ENCODE measurements at places on chromosomes 13 and 19.

DNA sequence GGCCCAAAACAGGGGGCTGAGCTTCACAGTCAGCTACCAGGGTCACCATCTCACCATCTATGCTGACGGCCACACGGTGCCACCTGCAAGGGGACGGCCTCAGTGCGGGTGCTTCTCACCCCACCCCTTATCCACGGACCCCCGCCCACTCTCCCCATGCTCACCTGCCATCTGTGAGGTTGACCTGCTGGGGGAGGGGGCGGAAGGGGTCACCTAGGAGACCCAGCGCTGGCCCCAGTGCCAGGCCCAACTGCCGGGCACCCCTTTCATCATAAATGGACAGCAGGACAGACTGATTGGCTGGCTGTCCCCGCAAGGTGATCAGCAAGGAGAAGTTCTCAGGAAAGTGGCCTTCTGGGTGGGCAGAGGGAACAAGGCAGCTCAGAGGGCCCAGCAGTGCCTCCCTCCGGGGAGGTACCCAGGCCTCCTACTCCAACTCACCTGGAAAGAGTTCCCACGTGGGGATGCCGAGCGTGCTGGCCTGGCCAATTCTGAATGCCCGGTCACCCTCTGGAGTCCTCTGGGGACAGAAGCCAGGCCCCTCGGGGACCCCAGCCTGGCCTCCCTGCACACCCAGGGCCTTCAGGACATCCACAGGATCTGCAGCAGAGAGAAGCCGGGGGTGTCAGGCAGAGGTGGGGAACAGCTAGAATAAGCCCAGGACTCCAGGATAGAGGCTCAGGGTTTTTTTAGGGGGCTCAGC is 4.5 kb downstream of the COL5A3 start:
- no peak for DNase-seq

DNA sequence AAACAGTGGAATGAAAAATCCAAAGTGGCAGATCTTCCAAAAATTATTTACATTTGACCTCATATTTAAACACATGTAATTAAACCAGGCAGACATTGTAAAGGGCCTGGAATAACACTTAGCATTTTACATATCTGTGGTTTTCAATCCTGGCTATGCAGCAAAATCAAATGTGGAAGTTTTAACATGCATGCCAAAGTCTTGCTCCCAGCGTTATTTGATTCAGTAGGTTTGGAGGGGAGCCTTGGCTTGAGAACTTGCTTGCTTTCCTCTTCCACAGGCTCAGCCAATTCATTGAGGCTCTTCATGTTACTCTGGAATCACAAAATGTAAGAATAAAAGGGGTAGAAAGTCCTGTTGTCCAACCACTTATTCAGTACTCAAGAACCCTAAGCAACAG is 42.5 kb upstream of the INTS6 start:
- DNase-seq: no peak

DNA sequence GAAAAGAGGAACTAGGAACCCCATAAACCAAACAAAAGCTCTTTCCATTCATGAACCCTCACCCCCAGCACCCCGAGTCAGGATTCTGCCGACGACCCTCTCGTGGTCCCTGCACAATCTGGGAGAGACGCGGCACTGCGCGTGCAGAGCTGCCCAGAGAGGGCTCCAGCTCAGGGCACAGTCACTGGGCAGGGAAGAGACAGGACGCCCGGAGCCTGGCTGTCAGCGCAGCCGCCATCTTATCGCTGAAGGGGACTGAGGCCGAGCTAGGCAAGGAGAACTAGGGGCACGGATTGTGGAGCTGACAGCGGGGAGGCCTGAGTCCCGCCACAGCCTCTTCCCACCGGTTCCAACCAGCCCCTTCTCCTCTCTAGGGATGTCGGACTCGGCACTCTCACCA is 349 bp downstream of the ZNF98 start:
- no peak for DNase-seq

- DNase-seq: no peak
Measured at GRCh38 chr13:84050536-84050935, 168.3 kb upstream of the SLITRK1 start.

GRCh38 chr13:46884531-46884930 is 12.3 kb downstream of the HTR2A start:
- no peak for DNase-seq

DNA sequence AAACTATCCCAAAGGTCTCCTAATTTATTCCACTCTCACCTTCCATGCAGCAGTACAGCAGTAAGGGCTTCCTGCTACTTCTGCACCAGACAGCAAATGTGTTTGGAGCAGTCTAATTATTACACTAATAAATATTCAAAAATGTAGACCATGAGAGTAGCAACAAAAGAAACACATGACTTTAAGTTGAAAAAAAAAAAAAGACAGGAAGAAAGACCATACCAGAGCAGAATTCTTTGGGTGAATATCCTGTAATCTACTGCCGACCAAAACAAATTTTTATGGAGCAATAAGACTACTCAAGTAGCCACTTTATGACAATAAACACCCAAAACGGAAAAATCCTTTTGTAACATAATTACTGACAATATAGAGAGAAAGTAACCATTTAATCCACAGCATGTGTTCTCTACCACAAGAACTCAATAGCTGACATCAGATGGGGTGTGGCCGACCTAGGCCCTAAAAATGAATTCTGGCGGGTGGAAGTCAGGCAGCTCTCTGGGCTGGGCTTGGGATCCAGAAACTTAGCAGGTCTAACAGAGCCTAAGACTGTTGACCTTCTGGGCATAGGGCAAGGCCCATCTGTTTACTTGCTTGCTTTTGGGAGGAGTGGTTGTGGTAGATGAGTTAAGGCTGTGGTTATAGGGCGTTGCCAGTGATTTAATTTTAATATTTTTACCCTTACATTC is 4.6 kb downstream of the KLF12 start:
- DNase-seq: no peak

DNA sequence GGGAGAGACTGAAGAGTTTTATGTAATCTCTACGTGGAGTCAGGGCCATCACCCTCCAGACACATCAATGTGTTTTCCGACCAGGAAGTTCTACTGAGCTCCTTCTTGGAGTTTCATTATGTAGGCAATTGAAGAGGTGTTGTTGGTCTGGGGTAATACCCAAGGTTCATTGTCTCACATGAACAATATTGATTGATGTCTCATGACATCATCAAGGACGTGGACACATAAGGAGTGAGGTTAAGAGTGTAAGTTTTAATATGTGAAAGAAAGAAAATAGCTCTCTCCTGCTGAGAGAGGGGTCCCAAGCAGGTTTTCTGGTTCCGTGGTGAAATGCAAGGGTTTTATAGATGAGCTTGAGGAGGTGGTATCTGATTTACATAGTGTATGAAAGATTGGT is 280.7 kb upstream of the MIR17HG start:
- no peak for DNase-seq

DNA sequence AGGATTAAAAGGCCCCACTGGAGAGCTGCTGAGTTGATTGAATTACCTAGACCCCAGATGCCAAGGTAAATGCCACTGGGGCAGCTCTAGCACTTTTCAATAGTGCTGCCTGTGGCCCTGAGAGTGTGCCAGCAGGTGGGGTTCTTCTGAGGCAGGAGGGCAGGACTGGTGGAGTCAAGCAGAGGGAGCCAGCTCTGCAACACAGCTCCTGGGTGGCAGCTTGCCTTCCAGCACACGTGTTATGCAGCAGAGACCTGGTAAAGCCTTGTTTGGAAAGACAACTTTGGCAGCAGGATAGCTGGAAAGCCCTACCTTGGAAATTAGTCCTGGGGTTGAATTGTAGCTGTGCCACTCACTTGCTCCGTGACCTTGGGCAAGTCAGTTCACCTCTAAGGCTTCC is 306.6 kb downstream of the ATP8A2 start:
- DNase-seq: no peak

GRCh38 chr19:17703824-17704463 is 15.3 kb upstream of the MAP1S start:
- peak; percentile 70 for DNase-seq

- DNase-seq: no peak
Measured at GRCh38 chr19:29783627-29784190, 28.1 kb upstream of the CCNE1 start.

DNA sequence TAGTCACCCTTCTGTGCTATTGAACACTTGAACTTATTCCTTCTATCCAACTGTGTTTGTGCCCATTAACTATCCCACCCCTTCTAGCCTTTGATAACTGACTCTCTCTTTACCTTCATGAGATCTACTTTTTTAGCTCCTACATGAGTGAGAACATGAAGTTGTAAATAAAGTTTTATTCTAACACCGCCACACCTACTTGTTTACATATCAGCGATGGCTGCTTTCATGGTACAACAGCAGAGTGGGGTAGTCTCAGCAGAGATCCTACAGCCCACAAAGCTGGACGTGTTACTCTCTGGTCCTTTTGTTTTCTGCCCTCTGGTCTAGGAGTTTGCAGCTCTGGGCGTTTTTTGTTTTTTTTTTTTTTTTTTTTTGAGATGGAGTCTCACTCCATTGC is 23.7 kb downstream of the VSTM1 start:
- DNase-seq: no peak

- DNase-seq: no peak
Measured at GRCh38 chr19:47049307-47049700, 880 bp upstream of the TMEM160 start.

- DNase-seq: no peak
Measured at GRCh38 chr13:109389892-109390345, 396.5 kb downstream of the IRS2 start.

DNA sequence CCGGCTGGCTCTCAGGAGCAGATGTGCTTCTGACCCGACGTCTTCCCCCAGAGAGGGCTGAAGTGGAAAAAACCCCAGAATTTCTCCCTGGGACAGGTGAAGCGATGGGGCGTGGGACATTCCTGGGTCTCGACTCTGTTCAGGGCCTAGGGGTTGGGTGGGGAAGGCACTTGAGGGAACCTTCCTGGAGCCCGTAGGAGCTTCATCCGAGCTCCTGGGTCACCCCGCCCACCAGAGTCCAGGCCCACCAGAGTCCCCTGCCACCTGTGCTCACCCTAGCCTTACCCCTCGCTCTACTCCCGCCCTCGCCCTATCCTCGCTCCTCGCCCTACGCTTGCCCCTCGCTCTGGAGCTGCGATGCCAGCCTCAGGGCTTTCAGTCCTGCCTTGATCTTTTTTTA is 23.2 kb downstream of the EPN1 start:
- DNase-seq: no peak

DNA sequence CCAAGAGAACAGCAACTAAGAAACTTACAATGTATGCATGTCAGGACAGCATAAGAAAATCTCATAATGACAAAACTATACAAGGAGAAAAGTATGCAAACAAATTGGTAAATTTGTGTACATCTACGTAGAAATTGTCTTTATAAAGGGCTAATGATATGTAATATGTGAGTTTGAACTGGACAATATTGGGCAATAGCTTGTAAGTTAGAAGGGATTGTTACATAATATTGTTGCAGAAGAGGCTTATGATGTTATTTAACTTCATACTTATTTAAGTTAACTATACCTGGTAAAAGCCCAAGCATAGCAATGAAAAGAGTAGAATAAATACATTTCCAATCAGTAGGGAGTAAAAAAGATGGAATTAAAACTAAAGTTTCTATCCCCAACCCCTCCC is 134.0 kb downstream of the MAB21L1 start:
- no peak for DNase-seq

DNA sequence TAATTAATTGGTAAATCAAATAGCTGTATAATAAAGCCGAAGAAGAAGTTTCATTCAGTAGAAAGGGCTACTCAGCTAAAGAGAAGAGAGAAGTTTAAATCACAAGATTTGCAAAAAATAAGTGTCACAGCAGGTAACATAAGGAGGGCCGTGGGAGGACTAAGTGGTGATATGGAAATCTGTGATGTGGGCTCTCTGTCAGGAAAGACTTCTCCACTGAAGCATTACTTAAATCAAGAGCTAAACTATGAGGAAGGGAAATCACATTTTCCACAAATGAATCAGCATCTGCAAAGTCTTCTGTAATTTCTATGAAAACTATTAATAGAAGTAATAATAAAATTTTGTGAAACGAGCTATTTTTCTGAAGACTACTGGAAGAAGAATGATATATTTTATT is 153.8 kb downstream of the PCDH9 start:
- no peak for DNase-seq

DNA sequence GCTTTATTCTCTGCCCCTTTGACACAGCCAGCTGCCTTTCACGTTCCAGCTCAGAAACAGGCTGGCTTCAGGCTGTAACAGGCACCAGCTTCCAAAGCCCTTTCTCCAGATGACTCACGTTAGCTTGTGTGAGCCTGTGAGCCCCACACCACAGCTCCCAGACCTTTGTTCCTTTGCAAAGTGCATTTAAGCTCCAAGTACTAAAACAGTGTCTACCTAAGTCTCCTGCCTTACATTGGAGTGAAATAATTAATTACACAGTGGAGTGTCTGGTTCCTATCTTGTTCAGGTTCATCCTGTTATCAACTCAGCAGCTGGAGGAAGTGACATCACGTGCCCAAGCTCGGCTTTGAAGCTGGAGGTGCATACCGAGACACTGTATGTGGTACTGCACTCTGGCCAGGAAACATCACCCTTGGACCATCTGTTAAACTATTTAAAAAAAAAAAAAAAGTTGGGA is 475.8 kb downstream of the FOXO1 start:
- peak; percentile 53 for DNase-seq

GRCh38 chr13:44165221-44165888 is 208.3 kb upstream of the SERP2 start:
- no peak for DNase-seq

DNA sequence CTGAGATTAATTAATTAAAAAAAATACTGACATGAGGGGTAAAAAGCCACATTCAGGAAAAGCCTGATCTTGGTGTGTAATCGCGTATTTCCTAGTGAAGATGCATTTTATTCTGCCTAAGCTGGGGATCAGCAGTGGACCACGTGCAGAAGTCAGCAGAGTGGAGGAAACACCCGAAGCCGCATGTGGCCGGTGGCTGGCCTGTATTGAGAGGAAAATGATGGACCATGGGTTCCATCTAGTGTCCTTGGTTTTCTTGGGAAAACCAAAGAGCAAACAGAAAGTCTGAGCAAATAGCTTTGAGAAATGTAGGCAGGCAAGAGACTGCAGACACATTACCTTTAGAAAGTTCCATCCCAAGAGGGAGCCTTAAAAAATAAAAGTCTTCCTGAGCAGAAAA is 23.7 kb upstream of the SHISA2 start:
- DNase-seq: no peak

GRCh38 chr13:33575378-33575777 is 242.6 kb upstream of the RFC3 start:
- DNase-seq: no peak

- peak; percentile 64 for DNase-seq
Measured at GRCh38 chr19:10270616-10271394, at the start of gene ICAM1. ICAM1 (plus strand) TSS chr19:10271120; CDS start chr19:10271160, 40 bp downstream.
